ENCODE measurements at places on chromosomes 1 and 21.

GRCh38 chr1:117122330-117123025 is 929 bp upstream of the TRIM45 start:
- DNase-seq = no peak

- DNase-seq = no peak
Measured at GRCh38 chr1:23650344-23650990, 41.1 kb upstream of the RPL11 start.

GRCh38 chr1:199866210-199866617 is 161.3 kb upstream of the NR5A2 start:
- no peak for DNase-seq

DNA sequence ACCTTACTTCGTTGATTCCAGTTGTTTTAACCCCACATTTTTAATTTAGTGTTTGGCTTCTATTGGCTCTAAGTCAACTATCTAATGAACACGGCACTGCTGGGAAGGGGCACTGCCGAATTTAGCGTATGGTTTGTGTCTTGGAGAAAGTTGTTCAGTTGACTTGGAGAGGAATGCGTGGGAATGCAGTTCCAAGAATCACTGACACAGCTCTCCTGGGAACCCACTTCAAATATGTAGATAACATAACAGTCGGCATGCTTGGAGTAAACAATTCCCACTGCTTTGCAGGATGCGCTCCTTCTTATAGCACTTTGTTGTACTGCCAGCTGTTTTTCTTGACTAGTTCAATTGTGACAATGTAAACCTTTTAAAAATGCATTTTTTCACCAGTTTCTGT is 104.3 kb downstream of the RYR2 start:
- peak; percentile 17 for DNase-seq

DNA sequence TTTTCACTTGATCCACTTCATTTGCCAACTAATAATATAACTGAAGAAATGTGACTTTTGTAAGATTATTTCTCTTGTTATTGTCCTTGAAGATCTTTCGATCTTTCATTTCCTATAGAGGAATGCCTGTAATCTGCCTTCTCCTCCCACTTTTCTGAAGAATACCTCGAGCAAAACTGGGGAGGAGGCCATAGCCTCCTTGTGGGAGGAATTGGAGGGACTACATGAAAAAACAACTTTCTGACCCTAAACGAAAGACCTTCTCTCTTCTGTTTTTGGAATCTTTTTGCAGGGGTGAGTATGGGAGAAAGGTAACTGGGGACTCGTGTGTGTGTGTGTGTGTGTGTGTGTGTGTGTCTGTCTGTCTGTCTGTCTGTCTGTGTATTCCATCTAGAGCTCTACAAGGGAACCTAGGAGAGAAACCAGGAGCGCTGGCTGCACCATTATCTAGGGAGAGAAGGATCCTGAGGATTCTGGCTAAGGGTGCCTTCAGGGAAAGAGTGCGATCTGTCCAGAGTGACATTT is 32.4 kb upstream of the MAB21L3 start:
- DNase-seq = no peak

- DNase-seq = peak; percentile 27
Measured at GRCh38 chr1:32241001-32241763, 5.8 kb upstream of the FAM167B start.

DNA sequence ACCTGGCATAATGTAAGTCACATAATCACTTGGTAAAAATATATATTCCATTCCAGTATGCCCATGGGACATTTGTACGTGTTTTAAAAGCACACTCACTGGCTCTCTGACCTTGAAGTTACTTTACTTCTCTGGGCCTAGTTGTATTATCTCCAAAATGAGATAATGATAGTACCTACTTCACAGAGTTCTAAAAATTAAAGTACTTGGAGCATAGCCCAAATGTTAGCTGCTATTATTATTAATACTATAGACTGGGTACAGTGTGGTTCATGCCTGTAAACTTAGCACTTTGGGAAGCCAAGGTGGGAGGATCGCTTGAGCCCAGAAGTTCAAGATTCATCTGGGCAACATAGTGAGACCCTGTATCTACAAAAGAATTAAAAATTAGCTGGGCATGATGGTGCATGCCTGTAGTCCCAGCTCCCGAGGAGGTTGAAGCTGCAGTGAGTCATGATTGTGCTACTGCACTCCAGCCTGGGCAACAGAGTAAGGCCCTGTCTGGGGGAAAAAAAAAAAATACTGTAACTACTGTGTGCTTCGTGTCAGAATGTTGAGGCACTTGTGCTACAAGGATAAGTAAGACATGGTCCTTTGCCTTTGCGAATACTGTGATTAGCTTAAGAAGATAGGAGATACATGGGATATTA is 45.7 kb downstream of the TDRD5 start:
- no peak for DNase-seq

- DNase-seq = peak; percentile 96
Measured at GRCh38 chr1:200314085-200314750, 95.6 kb downstream of the ZNF281 start.

- no peak for DNase-seq
Measured at GRCh38 chr1:24925082-24925779, 4.8 kb downstream of the RUNX3 start.

- peak; percentile 25 for DNase-seq
Measured at GRCh38 chr1:231206856-231207255, 34.2 kb upstream of the GNPAT start.

- no peak for DNase-seq
Measured at GRCh38 chr1:914131-914890, 9.4 kb upstream of the SAMD11 start.

GRCh38 chr1:247373721-247374141 is 42.1 kb upstream of the ZNF496 start:
- DNase-seq = peak; percentile 34

- DNase-seq = no peak
Measured at GRCh38 chr1:7060745-7061144, 275.5 kb downstream of the CAMTA1 start.

GRCh38 chr1:3586986-3587759 is 24.1 kb downstream of the MEGF6 start:
- no peak for DNase-seq

- peak; percentile 38 for DNase-seq
Measured at GRCh38 chr1:59229138-59229537, 67.8 kb upstream of the FGGY start.

DNA sequence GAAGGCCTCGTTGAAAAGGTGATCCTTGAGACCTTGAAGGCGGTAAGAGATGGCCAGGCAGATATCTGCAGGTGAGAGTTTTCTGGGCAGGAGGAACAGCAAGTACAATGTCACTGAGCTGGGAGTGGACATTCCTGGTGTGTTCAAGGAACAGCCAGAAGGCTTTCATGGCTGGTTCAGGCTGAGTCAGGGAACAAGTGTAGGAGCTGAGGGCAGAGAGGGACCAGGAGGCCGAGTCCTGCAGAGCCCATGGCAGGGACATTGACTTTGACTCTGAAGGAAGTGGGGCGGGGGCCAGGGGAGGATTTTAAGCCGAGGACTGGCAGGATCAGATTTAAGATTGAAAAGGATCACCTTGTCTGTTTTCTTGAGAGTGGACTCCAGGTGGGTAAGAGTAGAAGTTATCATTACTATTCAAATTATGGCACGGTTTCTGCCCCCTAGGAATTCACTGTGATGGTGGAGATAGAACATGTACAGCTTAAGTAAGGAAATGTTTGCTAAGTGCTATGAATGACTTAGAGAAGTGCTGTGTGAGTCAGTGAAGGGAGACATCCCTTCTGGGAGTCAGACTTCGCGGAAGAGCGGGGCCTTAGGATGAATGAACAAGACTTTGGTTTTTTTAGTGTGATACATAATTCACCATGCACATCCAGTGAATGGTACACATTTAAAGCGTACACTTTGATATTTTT is 202.3 kb downstream of the KIF26B start:
- DNase-seq = no peak

DNA sequence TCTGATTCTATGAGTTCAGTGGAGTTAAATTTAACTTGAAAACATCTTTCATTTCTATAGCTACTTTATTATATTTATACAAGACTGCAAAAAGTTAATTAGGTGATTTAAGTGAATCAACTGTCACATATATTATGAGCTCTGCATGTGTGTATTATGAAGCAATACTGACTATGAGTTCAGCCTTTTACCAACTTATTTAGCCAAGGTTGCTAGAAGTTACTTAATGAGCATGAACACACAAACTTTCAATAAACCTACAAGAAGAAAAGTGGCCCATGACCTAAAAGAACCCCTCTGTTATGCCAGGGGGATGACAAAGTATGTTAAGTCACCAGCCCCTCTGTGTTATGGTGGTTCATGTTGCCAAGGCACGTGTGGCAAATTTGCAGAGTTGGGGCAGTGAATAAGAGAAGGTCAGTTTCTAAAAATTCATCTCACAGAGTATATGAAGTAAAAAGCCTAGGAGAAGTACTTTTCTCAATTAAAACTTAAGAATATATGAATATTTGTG is 86.7 kb upstream of the LYPLAL1 start:
- no peak for DNase-seq

DNA sequence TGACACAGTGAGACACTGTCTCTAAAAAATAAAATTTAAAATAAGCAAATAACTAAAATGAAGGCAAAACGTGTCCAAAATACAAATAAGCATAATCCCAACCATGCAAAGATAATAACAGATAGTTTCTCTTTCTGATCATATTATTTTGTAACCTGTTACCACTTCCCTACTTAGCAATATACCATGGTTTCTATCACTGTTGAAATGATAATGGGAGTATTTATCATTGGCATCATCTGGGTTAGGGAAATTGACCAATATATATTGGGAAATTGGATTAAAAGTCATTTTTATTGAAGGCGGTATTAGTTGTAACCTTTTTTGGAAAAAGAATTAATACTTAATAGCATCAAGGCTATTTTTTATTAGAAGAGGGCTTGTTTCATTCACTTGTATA is 47.0 kb downstream of the USP25 start:
- DNase-seq = no peak

DNA sequence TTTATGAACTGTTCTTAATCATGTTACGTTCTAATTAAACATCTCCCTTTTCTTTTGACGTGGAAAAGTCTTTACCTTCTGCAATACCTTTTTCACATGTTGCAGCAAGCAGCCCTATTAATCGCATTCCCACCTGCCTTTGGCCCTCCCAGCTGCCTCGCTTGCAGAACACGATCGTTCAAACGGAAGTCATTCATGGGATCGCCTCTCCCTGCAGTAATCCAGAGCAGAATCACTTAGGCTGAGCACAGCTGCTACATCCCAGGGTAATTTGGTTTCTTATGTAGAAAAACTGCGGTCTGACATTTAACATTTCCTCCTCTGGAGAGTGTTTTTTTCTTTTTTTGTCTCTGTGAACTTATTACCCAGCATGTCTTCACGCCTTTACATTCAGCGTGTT is 206.3 kb downstream of the KIF26B start:
- no peak for DNase-seq

DNA sequence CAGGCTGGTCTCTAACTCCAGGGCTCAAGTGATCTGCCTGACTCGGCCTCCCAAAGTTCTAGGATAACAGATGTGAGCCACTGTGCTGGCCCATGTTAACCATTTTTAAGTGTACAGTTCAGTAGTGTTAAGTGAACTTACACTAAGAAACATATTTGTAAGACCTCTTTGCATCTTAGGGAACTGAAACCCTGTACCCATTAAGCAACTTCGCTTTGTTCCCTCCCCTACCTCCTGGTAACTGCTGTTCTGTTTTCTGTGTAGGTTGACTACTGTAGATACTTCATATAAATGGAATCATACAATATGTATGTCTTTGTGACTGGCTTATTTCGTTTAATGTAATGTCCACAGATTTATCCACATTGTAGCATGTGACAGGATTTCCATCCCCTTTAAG is 11.0 kb downstream of the NUDC start:
- DNase-seq = no peak

- DNase-seq = no peak
Measured at GRCh38 chr1:14873677-14874076, 275.2 kb downstream of the KAZN start.

DNA sequence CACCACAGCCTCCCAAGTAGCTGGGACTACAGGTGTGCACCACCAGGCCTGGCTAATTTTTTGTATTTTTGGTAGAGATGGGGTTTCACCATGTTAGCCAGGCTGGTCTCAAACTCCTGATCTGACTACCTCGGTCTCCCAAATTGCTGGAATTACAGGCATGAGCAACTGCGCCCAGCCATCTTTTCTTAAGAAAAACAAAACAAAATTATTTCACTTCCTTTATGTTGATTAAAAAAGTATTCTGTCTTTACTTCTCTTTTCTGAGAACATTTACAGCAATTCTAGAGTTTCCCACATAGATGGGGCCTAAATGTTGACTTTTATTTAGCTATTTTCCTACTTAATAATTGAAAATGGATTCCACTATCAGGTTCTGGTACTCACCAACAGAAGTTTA is 17.3 kb upstream of the TMEM183A start:
- no peak for DNase-seq

DNA sequence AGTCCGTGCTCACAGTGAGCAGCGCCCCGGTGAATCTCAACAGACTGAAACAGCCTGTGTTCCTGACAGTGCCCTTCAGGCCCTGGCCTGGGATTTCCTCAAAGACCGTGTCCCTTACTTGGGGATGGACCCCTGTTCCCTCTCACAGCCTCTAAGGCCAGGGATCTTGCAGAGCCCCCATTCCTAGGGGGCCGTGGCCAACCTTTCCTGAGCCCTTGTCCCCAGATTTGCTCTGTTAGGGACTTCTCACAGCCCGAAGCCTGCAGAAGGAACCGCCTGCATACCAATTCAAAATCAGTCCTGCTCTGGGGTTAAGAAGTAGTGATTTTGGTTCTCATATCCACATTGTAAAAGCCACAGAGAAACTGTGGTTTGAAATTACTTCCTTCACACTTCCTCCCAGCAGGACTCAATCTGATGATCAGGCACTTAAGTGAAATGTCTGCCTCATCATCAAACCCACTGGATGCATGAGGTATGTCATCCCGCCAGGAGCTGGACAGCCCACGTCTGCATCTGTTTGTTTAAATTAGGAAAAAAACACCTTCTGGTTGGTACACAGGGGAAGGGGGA is 14.9 kb downstream of the ABCA4 start:
- peak; percentile 42 for DNase-seq

- no peak for DNase-seq
Measured at GRCh38 chr1:30200161-30200560, 523.2 kb downstream of the MATN1 start.

- DNase-seq = no peak
Measured at GRCh38 chr1:24926563-24927249, 3.4 kb downstream of the RUNX3 start.

DNA sequence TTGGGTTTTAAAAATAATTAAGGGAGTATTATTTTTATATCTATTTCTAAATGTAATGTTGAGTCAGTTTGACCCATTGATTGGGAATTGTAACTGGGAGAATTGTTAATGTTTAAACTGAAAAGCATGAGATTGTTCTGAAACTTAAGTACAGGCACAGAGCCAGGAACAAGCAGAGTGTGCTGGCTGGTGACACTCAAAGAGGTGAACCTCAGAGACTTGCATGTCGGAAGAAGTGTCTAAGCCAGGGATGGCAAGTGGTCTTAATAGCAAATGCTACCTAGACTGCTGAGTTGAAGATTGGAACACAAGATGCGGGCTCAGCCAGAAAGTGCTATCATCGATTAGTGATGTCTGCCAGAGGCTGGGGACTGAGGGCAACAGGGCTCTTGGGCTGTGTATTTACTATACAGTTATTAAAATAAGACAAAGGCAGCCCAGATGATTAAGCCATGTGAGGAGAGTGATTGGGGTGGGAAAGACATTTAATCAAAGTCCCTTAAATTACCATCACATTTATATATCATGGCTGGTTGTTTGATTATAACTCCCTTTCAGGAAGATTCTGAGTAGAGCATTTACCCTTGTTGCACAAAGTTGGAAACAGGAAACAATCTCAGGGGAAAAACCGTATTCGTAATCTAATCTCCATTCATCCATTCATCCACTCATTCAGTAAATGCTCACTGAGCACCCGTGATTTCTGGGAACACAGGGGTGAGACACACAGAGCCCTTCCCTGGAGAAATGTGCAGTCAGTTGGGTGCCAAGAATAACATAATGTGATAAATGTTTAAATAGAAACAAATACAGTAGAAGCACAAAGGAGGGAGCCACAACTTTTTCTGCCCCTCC is 42.8 kb downstream of the C8A start:
- DNase-seq = no peak

Data from fibroblast of skin of abdomen (primary cell).